ENCODE measurements at places on chromosomes 1 and 21.
A peak's percentile ranks its signal among the peaks of the same experiment; 100 is the strongest.

- no peak for DNase-seq
These were observed 260.6 kb upstream of the ESRRG start for GRCh38 chr1:216983823-216984222.

- DNase-seq, result no peak
These were observed 5.9 kb downstream of the NRIP1 start for GRCh38 chr21:15058854-15059263.

- DNase-seq, result no peak
These were observed 246.8 kb downstream of the TGFB2 start for GRCh38 chr1:218591966-218592365.

DNA sequence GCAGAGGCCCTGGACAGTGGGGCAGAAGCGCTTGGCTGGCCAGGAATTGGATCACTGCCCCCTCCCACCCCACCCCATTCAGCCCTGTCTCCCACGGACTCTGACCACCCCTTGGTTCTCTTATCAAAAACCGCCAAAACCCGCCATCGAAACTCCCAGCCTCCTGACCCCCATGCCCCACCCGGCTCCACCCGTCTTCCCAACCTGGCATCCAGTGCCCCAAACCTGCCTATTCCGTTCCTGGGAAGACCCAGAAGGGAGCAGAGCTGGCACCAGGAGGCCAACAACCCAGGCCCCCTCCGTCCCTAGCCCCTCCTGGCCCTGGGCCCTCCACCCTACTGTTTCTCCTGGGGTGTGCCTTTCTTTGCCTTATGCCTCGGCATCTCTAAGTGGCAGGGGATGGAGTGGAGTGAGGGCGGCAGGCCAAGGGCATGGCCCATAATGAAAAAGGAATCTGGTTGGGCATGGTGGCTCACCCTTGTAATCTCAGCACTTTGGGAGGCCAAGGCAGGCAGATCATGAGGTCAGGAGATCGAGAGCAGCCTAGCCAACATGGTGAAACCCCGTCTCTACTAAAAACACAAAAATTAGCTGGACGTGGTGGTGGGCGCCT, 16.5 kb upstream of the EPHA2 start:
- DNase-seq, result no peak

GRCh38 chr1:93756657-93757056, 75.0 kb upstream of the BCAR3 start:
- no peak for DNase-seq

DNA sequence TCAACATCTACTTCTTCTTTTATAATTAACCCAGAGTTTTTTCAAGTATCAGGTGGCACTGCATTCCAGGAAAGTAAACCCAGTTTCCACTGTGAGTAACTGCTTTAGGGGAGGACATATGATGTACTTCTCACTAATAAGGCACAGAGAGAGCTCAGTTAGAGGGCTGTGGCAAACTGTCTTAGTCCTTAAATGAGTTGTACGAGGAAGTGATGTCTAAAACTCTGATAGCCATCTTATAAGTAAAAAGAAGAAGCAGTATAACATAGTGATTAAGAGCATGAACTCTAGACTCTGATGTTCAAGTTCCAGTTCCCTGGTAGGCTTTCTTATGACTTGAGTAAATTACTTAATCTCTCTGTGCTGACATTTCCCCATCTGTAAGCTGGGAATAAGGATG, 58.7 kb upstream of the PTGS2 start:
- DNase-seq, result no peak

DNA sequence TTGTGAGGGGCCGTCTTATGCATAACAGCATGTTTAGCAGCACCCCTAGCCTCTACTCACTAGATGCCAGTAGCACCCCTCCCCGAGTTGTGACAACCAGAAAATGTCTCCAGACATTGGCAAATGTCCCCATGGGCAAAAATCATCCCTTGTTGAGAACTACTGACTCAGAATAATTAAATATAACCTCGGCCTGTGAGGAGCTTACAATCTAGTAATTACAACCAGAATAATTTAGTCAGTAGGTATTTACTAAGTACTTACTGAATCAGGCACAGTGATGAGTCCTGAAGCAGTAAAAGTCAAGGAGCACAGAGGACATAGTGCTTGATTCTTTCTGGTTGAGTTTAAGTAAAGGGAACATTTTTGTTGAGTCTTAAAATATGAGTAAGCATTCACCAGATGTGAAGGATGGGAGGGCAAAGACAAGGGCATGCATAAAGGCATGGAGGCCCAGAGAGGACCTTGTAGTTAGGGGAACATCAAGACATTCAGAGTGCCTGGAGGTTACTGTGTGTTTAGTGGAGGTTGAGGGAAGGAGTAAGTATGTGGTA, 44.1 kb upstream of the KCNQ4 start:
- DNase-seq, result no peak

GRCh38 chr1:212514056-212514614, 81.4 kb downstream of the NENF start:
- no peak for DNase-seq

DNA sequence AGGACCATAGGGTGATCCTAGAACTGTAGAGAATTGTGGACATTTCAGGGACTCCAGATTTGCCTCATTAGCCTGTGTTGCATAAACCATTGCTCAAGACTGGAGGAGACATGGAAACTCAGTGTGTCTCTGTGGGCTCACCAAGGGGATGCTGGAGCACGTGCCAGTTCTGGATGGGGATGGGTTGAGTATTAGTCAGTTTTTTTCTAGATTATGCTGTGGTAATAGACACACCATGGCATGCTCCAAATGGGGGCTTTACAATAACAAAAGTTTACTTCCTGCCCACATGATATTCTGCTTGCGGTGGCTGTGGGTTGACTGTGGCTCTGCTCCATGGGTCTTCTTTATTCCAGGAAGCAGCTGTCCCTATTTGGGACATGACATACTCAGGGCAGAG, 125.4 kb downstream of the FOXD2 start:
- no peak for DNase-seq

- no peak for DNase-seq
These were observed 15.2 kb downstream of the PRKAA2 start for GRCh38 chr1:56660293-56660692.

- no peak for DNase-seq
These were observed 24.3 kb downstream of the TSPAN2 start for GRCh38 chr1:115065021-115065420.

- DNase-seq, result no peak
These were observed 142.4 kb downstream of the AK5 start for GRCh38 chr1:77424236-77424635.

DNA sequence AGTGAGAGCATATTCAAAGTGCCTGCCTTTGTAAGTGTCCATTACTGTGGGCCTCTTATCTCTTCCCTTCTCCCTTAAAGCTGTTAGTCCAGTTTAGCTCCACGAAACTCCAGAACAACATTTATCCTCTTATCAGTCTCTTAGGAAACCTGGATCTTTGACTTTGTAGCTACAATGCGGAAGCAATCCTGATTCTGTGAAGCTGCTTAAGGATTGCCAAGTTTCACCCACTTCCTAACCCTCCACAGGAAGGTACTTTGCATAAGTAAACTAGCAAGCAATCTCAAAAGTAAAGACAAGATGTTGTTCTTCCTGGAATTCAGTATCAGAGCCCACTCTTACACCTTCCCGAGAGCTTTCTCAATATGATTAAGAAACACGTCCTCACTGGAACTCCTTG, 164.9 kb upstream of the USP25 start:
- no peak for DNase-seq

DNA sequence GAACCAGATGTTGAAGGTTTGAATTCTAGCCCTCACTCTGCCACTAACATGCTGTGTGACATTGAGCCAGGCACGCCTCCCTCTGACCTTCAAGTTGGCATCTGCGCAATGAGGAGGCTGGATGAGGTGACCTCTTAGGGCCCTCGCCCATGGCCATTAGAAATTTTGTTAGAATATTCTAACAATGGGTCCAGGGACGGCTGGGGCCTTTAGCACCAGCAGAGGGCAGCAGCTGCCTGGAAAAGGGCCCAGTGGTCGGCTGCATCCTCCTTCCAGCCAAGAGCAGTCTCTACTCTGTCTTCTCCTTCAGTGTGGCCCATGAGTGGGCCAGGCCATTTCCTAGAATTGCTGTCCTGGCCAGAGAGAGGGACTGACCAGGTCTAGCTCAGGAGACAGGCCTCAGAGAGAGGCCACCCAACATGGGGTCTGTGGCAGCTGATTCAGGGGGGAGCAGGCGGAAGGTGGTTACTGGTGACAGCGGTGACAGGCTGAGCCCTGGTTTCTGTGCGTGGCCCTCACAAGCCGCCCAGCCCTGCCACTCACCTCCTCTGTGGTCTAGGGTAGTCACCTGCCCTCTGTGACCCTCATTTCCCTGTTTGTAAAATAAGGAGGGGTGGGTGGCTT, 101.3 kb upstream of the ACTL8 start:
- no peak for DNase-seq

- no peak for DNase-seq
These were observed 31.8 kb downstream of the DIPK1A start for GRCh38 chr1:92929461-92929860.

- no peak for DNase-seq
These were observed 82.1 kb downstream of the TRABD2B start for GRCh38 chr1:47914952-47915676.

DNA sequence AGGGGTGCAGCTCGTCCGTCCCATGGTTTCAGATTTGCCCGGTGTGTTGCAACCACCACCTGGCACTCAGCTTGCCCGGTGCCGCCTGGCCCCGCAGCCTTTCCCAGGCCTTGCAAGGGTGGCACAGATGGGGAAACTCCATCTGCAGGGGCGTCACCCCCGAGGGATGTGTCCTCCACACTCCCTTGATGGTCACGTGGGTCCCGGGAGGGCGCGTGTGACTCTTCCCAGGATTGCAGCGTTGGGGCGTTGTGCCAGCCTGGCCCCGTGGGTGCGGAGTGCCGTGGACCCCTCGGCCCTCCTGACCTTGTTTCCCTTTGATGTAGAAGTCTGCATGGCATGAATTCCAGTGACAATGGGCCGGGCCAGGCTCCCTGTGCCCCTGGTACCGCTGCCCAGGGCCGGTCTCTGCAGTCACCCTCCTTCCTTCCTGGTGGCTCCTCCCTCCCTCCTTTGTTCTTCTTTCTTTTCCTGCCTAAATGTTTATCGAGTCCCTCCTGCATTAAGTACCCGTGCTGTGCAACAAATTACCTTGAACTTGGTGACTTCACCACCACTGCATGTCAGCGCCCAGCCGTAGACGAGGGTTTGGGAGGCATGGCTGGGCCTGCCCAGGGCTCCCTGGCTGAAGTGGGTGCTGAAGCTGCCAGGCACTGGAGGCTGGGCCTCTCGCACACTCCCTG, 22.9 kb downstream of the RRP1 start:
- no peak for DNase-seq

- DNase-seq, result no peak
These were observed 86.1 kb downstream of the TGFBR3 start for GRCh38 chr1:91799863-91800262.

DNA sequence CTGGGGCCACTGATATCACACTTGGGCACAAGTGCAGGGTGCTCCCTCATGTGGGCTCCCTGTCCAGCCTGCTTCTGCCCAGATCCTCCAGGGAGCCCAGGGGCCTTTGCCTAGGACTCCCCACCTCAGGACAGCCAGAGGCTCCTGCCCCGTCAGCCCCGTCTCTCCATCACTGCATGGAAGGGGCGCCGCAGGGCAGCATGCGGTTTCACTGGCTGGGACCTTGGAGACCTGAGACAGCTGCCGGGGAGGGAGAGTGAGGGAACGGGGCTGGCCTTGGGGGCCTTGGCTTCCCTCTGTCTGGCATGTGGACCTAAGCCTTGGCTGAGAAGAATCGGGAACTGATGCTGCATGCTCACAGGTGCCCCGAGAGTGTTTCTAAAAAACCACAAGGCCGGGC, 46.5 kb downstream of the KCNAB2 start:
- DNase-seq, result no peak

DNA sequence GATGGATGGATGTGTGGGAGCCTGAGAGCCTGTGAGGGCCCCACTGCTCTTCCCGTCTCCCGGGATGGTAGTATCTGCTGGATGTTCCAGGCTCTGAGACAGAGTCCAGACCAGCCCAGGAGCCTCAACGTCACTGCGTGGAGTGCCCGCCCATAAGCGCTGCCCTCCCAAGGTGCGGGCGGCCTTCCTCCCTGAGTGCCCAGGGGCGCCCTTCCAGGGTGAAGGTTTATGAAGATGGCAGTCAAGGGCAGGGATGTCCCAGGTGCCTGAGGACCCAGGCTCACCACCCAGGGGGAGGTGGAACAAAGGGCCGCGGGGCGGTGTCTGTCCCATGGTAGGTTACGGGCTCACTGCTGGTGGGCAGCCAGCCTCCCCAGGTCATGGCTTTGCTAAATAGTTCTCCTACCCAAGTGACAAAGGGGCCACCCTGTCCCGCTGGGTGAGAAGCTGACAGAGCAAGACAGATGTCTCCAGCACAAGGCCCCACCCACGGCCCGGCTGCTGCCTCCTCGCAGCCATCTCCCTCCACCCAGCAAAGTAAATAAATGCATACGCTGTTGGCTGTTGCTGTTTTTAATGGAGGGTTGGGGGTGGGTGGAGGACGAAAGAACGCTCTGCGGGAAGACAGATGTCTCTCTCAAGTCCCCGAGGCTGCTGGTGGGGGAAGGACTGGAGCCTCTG, 9.0 kb upstream of the GPR153 start:
- DNase-seq, result no peak

DNA sequence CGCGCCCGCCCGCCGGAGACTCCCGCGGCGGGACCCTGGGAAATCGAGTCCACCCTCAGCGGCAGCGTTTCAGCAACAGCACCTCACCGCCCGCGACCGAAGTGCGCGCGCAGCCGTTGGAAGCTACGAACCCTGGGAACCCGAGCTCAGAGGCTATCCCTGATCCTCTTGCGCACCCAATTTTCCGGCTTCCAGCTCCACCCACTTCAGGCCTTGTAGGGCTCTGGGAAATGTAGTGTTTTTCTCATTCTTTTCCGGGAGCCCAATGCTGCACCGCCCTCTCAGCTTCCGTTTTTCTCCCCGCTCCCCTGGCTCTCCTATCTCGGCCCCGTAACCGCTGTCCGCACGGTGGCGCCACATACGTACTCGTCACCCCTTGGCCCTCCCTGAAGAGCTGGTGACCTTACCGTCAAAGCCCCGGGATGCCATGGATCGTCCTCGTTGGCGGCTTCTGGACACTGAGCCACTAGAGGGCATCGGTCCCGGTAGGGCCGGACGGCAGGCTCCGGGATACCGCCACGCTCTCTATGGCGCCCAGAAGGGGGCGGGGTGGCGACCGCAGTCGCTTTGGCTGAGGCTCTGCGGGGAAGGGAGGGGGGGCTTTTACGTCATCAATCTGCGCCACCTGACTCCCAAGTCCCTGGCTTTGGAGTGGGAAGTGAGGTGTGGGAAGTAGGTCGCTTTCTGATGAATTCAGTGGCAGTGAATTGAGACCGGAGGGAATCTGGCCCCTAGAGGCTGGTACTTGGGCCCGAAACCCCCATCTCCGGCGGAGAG, at the start of the genes ODR4 and TPR:
Gene ODR4 (plus strand): TSS at position 687 of the 777 bp plus-strand sequence. CDS start 3,948 bp downstream, outside the sequence.
Gene TPR (minus strand): TSS at position 102 of the 777 bp plus-strand sequence. CDS start 225 bp downstream, outside the sequence.
- DNase-seq, result peak; percentile 93

GRCh38 chr1:244628789-244629188, 24.1 kb upstream of the DESI2 start:
- DNase-seq, result no peak

DNA sequence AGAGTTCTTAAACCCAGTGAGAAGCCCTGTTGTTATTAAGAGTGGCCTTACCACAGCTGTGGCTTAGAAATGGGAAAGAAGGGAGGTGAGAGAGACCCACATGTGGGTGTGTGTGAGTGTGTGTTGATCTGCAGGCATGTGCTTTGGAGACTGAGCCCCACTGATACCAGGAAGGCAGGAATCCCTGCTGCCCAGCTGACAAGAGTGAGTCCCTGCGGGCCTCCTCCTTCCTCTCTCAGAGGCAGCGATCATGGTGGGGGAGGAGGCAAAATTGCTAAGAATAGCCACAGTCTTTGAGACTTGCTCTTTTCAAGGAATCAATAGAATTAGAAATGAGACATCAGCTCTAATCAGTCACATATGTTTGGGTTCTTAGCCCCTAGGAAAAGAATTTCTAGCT, 87.0 kb upstream of the WARS2 start:
- DNase-seq, result no peak

Data from stimulated activated CD4-positive, alpha-beta T cell treated with anti-CD3 and anti-CD28 coated beads, Interleukin-15, amount 100 ng/mL, for 1 hour (primary cell).